ENCODE measurements at places on chromosomes 7 and 10.

DNA sequence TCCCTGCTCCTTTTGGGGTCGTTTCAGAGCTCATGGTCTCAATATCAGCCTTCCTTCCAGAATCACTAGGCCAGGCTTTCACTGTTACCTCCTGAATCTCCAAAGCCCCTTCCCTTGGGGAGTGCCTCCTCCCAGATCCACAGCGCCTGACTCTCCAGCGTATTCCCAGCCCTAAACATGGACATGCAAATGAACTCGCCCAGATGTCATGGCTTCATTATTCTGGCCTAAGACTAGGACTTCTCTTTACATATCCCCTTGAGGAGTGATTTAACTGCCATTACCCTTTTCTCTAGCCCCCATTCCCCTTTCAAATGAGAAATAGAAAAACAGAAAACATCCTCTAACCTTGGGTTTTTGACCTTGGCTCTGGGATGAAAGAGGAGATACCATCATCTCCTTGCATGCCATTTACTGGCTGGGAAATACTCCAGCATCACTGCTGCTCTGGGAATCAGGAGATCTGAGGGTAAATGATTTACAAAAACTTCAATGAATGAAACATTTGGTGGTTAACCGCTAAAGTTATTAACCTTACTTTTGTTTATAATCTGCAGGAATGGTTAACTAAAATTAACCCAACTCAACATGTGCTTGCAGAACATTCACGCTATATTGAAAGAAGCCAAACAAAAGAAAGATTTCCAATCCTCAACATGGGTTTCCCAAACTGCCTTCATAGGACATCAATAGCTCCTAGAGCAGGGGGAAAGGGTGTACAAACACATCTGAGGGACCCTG lies 37.0 kb downstream of the FAM171A1 start:
- no peak for DNase-seq

DNA sequence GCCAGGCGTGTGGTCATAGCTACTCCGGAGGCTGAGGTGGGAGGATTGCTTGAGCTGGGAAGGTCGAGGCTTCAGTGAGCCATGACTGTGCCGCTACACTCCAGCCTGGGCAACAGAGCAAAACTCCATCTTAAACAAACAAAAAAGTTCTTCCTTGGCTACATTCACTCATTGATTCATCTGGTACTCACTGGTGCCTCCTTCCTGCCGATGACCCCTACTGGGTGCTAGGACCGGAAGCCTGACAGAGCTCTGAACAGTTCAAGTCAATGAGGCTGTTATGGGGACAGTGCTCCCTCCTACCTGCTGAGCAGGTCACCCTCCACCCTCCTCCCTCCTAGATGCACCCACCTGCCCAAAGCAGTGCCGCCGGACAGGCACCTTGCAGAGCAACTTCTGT lies 4.9 kb downstream of the PCOLCE start:
- no peak for DNase-seq

DNA sequence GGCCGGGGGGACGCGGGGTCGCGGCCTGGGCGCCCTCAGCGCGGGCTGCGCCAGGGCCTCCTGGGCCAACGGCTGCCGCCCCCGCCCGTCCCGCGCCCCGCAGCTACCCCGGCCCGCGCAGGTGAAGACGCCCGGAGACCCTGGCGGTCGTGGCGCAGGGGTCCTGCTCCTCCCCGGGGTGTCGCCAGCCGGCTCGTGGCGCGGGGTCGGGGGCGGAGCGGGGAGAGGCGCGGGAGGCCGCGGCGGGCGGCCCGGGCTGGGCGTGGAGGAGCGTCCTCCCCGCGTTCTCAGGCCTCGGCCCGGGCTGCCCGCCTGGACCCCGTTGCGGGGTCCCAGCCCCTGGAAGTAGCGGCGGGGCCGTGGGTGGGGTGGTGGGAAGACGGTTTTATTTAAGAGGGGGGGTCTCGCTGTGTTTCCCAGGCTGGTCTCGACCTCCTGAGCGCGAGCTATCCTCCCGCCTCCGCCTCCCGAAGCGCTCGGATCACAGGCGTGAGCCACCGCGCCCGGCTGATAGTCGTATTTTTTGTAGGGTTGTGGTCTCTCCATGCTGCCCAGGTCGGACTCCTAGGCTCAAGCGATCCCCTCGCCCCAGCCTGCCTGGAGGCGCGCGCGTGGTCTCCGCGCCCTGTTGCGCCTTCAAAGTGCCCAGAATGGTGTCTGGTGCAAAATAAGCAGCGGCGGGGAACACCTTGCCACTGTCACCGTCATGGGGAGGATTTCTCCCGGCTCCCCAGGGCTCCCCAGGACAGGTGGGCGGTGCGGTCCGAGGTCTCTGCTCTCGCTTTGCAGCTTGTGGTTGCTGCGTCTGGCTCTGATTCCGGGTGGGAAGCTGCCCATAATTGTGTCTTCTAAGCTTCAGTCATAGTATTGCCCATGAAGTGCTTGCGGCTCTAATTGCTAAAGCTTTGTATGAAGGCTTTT lies 15.3 kb upstream of the SUN1 start:
- DNase-seq = peak; percentile 22

- DNase-seq = no peak
Observed at GRCh38 chr7:77783545-77783944, 14.7 kb downstream of the TMEM60 start.

DNA sequence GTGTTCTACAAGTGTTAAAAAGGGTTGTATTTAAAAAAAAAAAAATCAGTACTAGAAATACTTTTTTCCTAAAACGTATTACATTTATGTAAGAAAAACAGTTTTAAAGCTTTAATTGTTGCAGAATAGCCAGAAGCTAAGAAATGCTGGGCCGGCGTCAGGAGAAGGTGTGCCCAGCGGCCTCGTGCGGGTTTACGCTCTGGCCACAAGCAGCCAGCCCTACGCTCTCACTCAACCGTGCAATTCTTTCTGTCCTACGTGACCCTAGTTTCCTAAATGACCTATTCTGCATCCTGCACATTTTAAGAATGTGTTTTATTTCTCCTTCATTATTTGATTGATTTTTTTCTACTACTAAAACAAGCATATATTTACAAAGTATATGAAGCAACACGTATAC lies 279.7 kb upstream of the KLF14 start:
- no peak for DNase-seq

DNA sequence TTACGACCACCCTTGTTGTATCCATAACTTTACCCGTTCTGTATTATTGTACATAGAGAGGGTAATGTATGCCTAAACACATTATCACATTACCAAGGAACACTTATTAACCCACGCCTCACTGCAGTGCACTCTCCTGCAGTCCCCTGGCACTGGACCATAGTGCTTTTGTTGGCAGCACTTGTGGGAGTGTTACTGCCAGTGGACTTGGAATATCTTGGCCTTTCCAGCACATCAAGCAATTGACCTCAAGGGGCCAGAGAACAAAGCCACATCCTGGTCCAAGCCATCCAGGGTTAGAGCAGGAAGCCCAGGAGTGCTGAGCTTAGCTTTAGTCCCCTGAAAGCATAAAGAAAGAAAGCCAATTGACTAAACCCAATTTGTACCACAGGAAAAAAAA lies 304.2 kb downstream of the PCDH15 start:
- no peak for DNase-seq

DNA sequence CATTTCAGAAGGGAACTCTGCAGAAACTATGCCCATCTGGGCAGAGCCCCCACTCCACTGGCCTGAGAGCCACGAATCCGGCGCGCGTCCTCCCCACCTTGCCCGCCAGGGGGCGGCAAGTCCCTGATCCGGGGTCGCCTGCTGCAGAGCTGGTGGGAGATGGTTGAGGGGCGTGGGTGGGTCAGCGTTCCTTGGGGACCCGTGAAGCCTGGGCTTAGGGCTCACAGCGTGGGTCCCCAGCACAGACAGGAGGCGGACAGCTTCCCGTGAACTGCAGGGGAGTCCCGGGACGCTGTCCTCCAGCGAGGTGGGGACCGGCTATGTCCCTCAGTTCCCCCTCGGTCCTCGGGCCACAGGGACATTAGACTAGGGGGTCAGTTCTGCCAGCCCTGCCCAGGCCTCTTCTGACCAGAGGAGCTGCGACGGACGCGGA lies 585 bp upstream of the POP7 start:
- DNase-seq = peak; percentile 49

DNA sequence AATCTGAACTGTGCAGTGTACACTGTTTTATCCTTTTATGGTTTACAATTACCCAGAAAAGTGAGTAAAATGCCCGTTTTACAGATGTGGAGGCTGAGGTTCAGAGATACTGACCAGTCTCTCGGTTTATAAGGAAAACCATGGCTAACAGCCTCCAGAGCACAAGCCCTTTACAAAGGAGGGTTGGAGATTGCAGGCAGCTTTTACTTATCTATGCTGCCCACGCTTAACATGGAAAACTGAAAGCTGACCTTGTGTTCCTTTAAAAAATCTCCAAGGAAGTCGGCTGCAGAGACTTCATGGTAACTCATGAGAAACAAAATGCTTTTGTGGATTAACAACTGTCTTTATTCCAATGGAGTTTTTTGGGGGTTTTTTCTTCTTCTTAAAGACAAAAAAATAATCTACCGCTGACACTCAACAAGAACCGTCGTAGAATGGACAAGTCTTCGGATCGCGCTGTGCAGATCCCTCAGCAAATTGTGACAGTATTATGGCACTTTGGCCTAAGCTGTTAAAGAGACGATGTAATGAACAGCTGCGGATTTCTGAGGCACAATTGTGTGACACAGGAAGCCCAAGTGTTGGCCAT lies 654 bp upstream of the SLF2 start:
- no peak for DNase-seq

DNA sequence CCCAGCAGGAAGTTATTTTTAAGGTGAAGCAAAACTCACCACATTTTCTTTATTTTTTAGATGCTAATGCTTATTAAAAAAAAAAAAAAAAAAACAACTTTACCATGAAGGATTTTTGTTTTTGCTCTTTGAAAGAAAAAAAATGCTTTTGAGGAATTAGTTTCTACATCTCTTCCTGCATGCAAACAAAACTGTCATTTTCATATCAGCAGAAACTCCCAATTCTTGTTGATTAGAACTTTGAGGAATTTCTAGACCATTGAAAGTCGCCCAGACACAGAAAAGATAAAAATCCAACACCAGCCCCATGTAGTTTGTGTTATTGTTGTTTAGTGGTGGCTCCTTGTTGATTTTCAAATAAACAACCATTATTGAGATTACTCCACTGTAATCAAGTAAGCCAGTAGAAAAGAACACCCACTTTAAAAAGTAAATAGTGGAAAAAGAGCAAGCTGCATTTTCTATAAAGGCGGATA lies 14.3 kb downstream of the SKIDA1 start:
- no peak for DNase-seq

DNA sequence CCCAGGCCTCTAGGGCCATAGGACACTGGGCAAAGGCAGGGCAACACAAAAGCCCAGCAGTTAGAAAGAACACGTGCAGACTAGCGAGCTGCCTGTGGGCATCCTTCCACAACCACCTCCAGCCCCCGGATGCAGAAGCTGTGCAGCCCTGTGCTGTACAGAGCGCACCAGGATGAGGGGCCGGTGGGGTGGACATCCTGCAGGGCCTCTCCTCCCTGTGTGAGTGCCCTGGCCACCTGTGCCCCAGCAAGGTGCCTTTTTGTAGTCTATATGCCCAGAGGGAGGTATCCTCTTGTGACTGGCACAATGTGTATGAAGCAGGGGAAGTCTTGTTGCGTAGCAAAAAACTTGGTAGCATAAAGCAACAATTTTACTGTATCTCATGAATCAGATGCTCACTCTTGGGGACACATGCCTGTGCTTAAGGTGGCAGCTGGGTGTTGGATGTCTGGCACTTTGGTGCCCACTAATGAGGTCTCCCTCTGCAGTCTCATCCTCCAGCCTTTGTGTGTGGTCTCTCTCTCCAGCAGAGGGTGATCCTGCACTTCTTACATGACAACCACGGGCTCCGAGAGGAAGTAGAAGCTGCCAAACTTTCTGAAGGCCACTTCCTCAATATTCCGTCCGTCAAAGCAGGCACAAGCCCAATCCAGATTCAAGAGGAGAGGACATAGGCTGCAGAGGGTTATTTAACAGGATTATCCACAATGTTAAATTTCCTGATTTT lies 8.7 kb downstream of the NCAPG2 start:
- DNase-seq = peak; percentile 32
